OCI-M1 (cell line): ENCODE measurements at places on chromosomes 4 and X.

- DNase-seq, result peak; percentile 67
Observed at GRCh38 chr4:72468904-72469502, 100.0 kb downstream of the ADAMTS3 start.

- peak; percentile 67 for DNase-seq
Observed at GRCh38 chrX:107537815-107538214, 88.4 kb downstream of the FRMPD3 start.

DNA sequence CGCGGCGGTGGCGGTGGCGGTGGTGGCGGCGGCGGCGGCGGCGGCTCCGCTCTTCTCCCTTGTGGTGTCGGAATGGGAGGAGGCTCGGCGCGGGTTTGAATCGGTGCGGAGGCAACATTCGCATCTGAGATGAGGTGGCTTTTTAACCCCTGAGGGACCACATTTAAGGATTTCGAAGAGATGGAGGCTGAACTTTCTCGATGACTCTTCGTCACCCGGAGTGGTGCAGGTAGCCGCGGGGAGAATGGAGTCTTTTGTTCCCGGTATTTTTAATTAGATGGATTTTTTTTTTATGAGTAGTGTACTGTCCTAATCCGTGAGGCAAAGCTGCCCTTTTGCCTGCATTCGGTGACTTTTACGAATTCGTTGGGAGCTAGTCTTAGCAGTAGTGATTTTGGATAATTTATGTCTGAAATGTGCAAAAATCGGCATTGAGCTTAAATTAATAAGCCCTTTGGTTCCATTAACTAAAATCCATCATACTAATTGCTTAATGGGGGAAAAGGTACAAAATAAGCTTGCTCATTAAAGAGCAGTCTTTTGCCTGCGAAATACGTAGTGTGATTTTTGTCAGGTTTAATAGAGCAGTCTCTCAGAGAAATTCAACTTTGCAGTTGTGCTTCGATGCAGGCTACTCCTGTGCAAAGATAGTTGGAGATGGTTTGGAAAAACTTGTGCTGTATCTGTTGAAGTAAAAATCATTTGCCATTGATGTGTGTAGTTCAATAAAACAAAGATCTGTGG lies 206.2 kb downstream of the TENM3 start:
- no peak for DNase-seq

- no peak for DNase-seq
Observed at GRCh38 chr4:94715726-94716125, 42.0 kb upstream of the BMPR1B start.

DNA sequence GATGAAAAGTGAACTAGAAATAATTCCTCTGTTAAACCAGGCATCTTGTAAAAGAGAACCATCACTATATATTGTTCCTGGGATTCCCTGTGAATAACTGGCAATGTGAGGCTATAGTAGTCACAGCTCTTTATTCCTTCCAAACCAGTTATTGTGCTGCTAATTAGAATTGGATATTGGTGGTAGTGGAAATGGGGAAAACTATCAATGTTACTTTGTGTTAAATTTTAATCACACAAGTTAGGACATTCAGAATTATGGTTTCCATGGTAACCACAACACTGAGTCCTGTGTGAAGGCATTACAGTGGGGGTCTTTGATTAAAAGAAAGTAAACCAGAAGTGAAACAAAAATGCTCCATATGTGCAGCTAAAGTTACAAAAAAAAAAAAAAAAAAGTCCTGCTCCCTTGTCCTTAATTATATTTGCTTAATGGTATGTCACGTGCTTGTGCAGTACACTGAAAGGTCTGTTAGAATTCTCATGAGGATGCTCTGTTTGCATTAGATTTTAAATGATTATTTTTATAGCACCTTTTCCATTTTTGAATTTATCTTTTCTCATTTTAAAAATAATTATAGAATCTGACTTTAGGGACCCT lies 200.4 kb downstream of the ADGRL3 start:
- no peak for DNase-seq

DNA sequence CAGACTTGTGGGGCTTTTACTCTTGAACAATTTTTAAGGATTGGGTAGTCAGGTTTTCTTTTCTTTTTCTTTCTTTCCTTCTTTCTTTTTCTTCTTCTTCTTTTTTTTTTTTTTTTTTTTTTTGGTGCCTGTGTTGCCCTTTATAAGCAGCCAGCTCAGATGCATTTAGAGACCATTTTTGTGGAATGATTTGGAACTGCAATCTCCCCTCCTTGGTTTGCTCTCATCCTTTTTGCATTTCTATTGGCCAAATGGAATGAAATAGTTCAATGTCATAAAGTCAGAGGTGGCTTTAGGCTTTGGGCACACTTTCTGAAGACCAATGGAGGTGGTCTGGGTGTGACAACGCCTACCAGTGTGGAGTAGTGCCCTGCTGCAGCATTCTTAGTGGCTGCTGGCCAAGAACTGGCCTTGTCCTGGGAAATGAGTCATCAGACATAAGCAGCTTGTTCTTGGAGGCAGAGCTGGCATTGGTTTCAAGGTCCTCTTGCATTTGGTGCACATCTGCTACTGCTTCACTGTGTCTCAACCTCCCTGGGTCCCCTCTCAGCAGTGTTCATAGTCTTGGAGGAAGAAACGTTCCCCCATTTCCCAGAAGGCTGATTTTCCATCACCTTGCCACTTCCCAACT lies 84.5 kb downstream of the CT47B1 start:
- peak; percentile 8 for DNase-seq

- DNase-seq, result no peak
Observed at GRCh38 chrX:150934453-150934852, 36.0 kb upstream of the CD99L2 start.

GRCh38 chr4:28444886-28445496 lies 1584.3 kb downstream of the STIM2 start:
- peak; percentile 10 for DNase-seq

GRCh38 chrX:106615041-106615440 lies 3.3 kb downstream of the RADX start:
- peak; percentile 4 for DNase-seq
